Caki2 (cell line): ENCODE measurements at places on chromosomes 5 and 9.
A peak's percentile ranks its signal among the peaks of the same experiment; 100 is the strongest.

DNA sequence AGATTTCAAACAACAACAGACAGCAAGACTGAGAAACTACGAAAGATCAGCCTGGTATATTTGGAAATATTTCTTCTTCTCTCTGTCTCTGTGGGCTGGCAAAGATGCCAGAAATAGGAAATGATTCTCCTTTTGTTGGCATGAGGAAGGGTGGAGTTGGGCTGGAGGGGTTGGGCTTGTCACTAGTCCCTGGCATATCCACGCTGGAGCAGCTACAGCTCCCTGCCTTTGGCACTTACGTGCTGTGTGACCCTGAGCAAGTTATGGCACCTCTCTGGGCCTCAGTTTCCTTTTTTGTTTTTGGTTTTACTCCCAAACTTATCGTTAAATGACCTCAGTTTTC is 354 bp upstream of the KCNMB1 start:
- no peak for DNase-seq

GRCh38 chr5:61617039-61617438 is 285.0 kb downstream of the ZSWIM6 start:
- DNase-seq, result no peak

- DNase-seq, result no peak
Observed at GRCh38 chr9:111069183-111069582, 30.9 kb upstream of the LPAR1 start.

GRCh38 chr5:109399092-109399759 is 10.5 kb downstream of the PJA2 start:
- no peak for DNase-seq

- DNase-seq, result no peak
Observed at GRCh38 chr9:122236681-122237080, 7.9 kb upstream of the LHX6 start.

DNA sequence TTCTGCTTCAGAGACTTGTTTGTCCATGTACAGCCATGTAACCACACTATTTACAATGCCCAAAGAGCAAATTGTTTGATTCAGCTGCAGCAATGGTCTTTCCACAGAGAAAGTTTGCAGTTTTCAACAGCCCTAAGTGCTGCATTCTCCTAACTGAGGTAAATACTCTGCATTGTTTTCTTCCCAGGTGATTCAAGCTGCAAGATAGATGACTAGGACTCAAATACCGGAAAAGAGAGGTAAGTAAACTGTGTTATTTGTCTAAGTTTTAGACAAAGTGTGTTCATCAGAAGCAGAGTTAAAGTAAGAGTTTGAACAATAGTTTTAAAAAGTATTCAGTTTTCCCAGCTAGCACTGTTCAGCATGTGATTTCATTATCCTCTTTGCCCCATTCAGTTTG is 1046.7 kb upstream of the C9orf72 start:
- DNase-seq, result no peak

GRCh38 chr5:136638084-136638483 is 272.7 kb upstream of the TRPC7 start:
- DNase-seq, result no peak

- DNase-seq, result peak; percentile 75
Observed at GRCh38 chr5:172795318-172795977, 24.5 kb upstream of the DUSP1 start.

GRCh38 chr5:1053391-1054017 is 44.9 kb downstream of the NKD2 start:
- DNase-seq, result no peak

- no peak for DNase-seq
Observed at GRCh38 chr9:27967210-27967609, 393.9 kb upstream of the C9orf72 start.

- DNase-seq, result peak; percentile 65
Observed at GRCh38 chr9:83920469-83920926, 734 bp downstream of the KIF27 start.
